ENCODE measurements at places on chromosomes 5 and 9.

GRCh38 chr5:117833691-117834090 is 1154.7 kb downstream of the DTWD2 start:
- DNase-seq, result no peak

- DNase-seq, result no peak
These were observed 197.3 kb upstream of the ZNF618 start for GRCh38 chr9:113678859-113679256.

DNA sequence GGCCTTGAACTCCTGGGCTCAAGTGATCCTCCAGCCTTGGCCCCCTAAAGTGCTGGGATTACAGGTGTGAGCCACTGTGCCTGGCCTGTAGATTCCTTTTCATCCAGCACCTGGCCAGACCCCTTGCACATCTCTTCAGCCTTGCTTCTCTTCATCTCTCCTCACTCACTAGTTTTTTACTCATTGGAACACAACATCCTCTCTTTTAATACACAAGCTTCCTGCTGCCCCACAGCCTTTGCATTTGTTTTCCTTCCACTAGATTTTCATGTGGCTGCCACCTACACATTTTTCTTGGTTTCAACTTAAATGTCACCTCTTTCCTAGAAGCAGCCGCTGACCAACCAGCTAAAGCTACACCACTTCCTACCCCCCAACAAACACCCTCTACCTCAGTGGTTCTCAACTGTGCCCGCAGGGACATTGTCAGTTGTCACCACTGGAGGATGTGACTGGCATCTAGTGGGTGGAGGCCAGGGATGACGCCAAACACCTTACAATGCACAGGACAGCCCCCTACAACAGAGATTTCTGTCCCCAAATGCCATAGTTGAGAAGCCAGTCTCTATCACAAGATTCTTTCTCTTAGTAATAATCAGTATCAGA is 33.7 kb downstream of the HAVCR1 start:
- DNase-seq, result no peak

- no peak for DNase-seq
These were observed 326.6 kb downstream of the ENC1 start for GRCh38 chr5:74313896-74314295.

DNA sequence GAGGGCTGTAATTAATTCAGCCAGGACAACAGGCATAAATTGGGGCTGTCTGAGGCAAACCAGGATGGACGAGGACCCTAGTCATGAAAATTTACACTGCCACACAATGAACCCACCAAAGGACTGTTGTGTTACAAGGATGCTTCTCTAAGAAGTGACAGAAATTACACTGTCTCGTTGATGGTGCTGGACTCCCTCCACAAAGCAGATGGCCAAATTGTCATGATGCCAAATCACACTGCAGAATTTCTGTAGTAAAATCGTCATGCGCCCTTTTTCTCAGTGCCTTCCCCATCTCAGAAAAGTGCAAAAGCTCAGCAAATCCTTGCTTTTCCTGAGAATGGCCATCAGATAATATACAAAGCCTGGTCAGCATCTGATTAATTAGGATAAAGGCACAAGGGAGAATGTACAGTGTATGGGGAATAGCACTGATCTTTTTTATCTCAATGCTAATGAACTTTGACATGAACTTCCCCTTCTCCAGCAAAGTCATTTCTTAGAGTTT is 545.8 kb downstream of the CSNK1G3 start:
- DNase-seq, result no peak

- DNase-seq, result no peak
These were observed 350.9 kb downstream of the YTHDC2 start for GRCh38 chr5:113864437-113864836.

- DNase-seq, result no peak
These were observed 49.6 kb downstream of the NIPAL4 start for GRCh38 chr5:157509587-157509986.

GRCh38 chr5:81167078-81167477 is 66.0 kb upstream of the CKMT2 start:
- DNase-seq, result no peak

GRCh38 chr9:8521112-8521511 is 721.5 kb upstream of the DMAC1 start:
- no peak for DNase-seq

- peak; percentile 10 for DNase-seq
These were observed 376.9 kb downstream of the DTWD2 start for GRCh38 chr5:118611332-118611945.

GRCh38 chr9:121538221-121538620 is 38.6 kb upstream of the GGTA1 start:
- no peak for DNase-seq

- no peak for DNase-seq
These were observed 2.0 kb downstream of the PPP3R2 start for GRCh38 chr9:101592788-101593187.

DNA sequence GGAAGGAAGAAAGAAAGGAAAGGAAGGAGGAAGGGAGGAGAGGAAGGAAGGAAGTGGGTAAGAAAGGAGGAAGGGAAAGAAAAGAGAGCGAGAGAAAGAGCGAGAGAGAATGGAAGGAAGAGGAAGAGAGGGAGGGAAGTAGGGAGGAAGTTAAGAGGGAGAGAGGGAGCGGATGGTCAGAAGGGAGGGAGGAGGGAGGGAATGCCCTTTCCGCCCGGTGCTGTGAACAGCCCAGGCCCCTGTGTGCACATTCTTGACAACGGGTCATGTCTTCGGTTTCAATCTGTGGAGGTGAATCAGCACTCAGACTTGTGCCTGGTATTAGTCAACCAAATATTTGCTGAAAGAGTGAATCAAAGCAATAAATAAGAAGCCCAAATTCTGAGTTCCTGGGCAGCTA is 39.2 kb downstream of the PRUNE2 start:
- DNase-seq, result peak; percentile 64

DNA sequence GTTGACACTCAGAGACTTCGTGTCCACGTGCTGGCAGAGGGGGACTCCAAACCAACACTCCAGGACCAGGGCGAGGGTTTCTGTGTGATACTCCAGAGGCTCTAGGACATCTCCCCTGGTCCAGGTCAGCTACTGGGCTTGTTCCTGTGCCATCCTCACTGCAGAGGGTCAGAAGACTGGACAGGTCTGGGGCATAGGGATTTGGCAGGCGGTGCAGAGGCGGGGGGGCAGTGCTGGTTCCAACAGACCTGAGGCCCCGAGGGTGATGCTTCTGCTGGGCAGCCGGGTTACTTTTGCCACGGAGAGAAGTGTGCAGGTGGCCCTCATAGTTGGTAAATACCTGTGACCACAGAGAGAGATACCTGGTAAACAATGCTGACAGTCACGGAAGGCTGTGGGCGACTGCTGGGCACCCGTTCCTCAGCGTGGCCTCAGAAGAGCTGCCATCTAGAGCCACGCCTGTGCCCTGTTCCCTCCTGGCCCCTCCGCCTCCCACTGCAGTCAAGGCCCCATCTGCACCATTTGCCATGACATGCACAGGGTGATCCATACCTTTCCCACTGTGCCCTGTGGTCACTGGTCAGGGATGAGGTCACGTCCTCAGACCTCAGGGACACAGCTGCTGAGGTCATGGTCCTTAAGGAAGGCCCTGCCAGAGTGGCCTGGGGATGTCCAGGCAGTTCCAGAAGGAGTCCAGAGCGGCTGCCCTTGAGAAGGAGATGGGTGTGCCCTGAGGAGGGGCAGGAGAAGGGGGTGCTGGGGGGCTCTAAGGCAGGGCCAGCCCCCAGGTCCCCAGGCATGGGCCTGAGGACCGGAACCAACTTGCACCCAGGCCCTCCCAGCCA is 30.0 kb downstream of the TRIP13 start:
- no peak for DNase-seq

DNA sequence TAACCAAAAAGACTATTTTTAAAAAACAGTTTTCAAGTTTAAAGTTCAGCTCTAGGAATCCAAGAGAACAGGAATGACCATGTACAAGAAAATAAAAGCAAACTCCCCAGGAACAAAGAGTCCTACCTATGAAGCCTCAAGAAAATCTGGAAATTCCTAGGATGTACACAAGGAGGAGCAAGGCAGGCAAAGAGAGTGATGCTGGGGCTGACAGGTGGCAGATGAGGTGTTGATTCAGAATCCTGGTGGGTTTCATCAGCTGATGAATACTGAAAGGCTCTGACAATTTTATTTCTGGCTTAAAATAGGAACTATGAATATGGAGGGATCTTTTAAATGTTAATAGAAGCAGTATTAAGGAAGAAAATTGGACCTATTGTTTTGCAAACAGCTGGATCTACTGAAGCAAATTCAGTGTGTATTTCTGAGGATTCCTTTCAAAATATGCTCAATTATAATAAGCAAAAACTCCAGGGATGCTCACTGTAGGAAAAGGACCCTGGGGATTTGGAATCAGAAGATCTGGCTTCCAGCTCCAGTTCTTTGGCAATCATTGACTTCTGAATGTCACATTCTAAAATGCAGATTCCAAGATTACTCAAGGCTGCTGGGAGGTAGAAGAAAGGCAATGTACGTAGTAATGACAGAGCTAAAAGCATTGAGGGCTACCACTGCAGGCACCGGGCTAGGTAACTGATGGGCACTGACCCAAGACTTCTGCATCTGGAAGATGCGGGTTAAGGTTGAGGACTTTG is 28.0 kb upstream of the SH3RF2 start:
- DNase-seq, result no peak

- no peak for DNase-seq
These were observed 16.7 kb upstream of the SLCO4C1 start for GRCh38 chr5:102312586-102313370.

DNA sequence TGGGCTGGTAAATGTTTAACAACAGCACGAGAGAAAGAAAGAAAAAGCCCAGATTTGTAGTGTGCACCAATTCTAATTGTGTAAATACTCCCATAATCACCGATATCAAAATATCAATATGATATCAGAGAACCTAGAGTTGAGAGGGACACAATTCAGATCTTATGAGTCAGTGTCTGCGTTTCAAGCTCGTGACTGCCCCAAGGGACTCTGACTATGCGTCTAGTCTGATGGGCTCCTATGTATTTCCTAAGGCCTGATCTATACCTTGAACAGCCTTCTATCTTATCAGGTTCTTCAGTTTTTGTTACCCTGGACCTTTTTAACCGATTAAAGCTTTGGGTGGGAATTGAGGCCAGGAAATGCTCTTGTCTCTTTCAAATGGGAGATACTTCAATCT is 243.0 kb upstream of the SLC24A2 start:
- no peak for DNase-seq

DNA sequence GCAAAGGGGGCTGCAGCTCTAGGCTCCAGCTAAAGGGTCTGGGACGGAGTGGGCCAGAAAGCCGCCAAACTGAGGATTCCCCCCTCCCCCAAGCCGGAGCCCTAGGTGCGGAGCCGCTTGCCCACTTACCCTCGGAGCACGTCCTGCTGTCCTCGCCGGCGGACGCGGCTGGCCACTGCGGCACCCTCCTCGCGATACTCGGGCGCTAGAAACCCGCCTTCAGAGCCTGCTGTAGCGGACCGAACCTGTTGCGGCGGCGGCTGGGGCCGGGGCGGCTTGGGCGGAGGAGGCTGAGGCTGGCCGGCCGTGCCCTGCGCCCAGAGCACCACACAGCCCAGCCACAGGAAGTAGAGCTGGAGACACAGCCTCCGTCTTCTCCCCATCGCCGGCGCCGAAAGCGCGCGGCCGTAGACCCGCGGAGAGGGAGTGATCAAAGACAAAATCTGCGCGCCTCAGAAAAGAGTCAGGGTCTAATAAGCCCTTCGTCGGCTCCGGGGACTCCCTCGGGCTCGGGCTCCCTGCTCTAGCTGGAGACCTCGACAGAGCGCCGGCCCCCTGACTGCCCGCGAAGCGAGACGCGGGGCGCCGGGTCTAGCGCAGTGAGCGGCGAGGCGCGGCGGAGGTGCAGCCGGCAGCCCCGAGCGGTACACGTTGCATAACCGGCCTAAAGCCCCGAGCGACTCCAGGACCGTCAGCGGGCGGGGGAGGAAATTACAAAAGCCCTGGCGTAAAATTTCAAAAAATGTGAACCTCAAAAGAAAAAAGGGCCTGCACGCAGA is 635 bp downstream of the FBN2 start:
- DNase-seq, result no peak

DNA sequence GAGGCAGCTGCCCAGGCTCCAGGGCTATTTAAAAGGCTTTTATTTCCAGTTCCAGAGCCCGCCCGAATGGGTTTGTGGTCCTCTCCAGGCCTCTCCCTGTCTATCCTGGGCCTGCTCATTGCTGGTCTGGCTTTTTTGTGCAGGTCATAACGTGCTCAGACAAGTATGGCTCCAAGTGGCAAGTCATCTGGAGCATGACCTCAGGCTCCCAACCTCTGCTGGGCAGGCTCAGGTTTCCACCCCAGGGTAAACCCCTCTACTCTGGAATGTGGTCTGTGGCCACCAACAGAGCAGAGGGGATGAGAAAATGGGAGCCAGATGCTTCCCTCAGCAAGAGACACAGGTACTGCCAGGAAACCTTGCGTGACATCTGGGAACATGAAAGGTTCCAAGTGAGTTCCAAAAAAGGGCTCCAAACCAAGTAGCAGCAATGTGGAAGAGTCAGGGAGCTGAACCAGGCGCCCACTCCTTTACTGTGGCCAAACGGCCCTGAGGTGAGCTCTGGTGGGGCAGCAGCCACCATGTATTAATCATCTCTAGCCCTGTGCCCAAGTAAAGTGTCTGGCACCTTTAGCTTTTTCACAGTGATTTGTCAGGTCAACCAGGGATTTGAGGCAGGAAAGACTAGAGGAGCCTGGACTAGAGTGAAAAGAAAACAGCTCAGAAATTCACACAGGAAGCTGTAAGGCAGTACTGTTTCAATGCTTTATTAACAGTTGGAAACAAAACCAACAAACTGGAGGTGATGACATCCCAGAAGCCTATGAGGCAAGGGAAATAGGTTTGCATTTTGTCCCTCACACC is 25.7 kb downstream of the PCDHGC5 start:
- no peak for DNase-seq

- no peak for DNase-seq
These were observed 39.1 kb upstream of the CTNNAL1 start for GRCh38 chr9:109052416-109052815.

DNA sequence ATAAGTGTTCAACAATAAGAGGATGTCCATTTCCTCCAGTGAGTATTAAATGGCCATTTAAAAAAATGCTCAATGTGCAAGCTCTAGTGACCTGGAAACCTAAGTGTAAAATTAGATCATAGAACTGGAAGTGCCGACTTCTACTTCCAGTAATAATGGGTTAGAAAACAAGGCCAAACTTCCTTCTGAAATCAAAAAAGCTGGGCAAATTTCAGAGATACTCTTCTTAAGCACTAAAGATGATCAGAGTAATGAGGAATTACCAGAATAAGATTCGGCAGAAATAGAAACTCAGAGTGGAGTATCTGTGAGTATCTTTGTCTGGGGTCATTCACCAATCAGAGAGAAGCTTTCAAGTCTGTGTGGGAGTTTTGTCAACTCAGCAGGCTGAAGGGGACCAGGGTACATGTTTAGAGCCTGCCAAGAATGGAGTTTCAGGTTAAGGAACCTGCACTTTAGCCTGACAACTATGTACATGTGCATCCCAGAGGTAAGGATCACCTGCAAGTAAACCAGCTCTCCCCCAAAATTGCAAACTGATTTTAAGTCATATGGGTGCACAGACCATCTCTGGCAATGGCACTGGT is 17.1 kb downstream of the FCN2 start:
- DNase-seq, result no peak
